ENCODE measurements at places on chromosomes 13 and 19.

DNA sequence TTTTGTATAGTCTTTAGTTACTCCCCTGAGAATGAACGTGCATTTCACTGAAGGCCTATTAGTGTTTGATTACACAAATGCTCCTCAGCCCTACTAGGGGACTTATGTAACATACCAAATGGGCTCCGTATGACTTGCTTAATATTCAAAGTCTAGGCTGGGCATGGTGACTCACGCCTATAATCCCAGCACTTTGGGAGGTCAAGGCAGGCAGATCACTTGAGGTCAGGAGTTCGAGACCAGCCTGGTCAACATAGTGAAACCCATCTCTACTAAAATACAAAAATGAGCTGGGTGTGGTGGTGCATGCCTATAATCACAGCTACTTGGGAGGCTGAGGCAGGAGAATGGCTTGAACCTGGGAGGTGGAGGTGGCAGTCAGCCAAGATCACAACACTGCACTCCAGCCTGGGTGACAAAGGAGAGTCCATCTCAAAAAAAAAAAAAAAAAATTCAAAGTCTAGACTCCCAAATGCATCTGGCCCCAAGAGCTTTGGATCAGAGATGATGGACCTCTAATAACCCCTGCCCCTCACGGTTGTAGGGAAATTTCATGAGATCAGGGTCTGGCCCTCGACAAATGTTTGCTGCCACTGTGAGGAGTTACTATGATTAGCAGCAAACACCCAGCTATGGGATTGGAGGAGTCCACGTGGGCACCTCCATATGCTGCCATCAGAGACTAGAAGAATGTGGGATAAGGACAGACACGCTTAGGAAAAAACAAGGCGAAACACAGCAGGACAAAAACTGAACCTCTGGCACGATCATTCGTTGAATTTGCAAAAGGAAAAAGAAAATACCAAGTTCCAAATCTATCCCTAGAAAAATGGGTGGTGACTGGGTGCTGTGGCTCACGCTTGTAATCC, 4.6 kb downstream of the FBXO17 start:
- DNase-seq: no peak

- no peak for DNase-seq
These were observed 793.4 kb downstream of the LIG4 start for GRCh38 chr13:107421951-107422350.

DNA sequence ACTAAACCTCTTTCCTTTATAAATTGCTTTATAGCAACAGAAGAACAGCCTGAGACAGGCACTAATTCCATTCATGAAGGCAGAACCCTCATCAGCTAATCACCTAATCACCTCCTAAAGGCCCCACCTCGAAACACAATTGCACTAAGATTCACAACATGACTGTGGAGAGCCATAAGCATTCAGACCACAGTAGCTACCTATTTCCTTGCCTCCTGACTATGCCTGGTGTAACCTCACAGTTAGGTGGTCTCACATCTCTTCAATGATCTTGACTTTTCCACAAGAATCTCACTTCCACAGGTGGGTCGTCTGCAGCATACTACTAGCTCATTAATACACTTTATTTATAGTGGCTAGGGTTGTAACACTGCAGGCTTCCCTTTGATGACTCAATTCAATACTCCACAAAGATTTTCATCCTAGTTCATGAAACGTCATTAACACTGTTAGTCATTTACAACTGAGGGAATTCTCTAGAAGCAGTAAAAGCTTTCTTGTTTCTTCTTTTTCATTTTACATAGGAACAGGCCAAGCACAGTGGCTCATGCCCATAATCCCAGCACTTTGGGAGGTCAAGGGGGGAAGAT, 27.1 kb downstream of the STK24 start:
- DNase-seq: peak; percentile 62

DNA sequence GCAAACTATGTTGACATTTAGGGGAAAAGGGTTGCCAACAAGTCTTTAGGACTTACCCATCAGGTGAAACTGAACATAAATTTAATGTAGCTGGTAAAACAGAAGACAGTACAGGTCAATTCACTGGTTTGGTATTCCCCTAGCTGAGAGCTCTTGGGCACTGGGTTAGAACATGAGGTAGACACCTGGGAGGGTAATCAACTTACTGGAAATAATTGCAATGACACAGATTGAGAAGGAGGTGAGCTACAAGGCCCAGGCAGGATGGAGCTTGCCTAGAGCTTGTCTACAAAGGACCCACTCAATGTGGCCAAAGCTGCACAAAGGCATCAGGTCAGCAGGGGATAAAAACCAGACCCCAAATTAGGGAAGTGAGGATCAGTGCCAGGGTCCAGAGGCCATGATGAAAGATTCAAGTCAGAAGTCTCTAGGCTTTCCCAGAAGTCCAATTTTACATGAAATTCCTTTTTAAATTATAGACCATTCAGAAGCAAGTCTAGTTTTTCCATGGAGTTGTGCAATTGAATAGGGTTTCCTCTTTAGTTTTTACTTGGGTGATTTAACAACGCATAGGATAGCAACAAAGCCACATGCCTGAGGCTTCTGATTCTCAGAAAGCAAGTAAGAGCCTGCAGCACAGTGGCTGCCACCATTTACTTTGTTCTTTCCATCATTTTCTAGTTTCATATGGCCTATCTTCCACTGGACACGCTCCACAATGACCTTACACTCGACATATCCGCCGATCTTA, 194.0 kb downstream of the NDFIP2 start:
- DNase-seq: no peak

GRCh38 chr19:16921766-16922591, 33.2 kb downstream of the F2RL3 start:
- no peak for DNase-seq

DNA sequence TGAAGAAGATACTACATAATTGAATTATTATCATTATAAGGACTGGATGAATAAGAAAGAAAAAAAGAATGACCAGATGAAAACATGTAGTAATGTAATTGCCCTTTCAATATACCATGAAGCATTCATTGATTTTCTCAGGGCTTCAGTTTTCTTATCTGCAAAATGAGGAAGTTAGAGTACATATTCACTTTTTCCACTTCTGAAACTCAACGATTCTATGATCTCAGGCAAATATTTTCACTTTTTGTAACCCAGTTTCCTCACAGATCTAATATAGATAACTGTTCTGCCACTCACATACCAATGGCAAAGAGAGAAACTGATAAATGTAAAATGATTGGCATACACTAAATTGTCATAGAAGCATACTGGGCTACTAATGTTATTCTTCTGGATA, 856.6 kb upstream of the KLHL1 start:
- DNase-seq: no peak

GRCh38 chr19:13055213-13056051, 47.2 kb downstream of the LYL1 start:
- no peak for DNase-seq

DNA sequence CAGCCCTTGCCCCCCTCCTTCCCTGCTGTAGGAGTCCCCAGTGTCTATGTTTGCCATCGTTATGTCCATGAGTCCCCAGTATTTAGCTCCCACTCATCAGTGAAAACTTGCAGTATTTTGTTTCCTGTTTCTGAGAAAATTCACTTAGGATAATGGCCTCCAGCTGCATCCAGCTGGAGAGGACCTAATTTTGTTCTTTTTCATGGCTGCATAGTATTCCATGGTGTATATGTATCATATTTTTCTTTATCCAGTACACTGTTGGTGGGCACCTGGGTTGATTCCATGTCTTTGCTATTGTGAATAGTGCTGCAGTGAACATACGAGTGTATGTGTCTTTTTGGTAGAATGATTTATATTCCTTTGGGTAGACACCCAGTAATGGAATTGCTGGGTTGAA, 18.0 kb upstream of the POP4 start:
- no peak for DNase-seq

GRCh38 chr19:48455171-48455907, at the start of gene KCNJ14:
Gene KCNJ14, plus strand, starts transcription at chr19:48455574. Its CDS starts 6,151 bp downstream, at chr19:48461725.
- DNase-seq: no peak

Data from activated CD4-positive, alpha-beta T cell treated with anti-CD3 and anti-CD28 coated beads, Interleukin-10, Interleukin-2, amounts not matched to agents 100 ng/mL and 50 ng/mL, durations not matched to agents 16 hours and 8 hours (primary cell).